Activated CD8-positive, alpha-beta memory T cell treated with anti-CD3 and anti-CD28 coated beads for 24 hours (primary cell): ENCODE measurements at places on chromosomes 3 and 15.

DNA sequence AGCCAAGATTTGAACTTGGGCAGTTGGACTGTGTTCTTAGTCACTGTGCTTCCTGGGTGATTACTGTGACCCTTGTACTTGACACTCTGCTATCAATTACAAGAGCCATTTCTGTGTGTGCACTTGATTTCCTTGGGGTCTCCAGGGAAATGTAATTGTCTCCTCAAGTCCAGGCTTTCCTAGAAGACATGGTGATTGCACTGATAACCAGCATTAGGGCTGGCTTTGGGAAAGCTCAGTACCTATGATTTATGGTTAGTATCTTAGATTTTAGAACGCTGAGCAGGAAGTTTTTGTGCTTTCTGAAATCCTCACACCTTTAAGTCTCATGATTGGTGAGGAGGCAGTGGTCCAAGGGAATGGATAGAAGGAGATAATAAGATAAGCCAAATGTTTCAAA lies 1.6 kb upstream of the CLDN11 start:
- DNase-seq, result no peak

DNA sequence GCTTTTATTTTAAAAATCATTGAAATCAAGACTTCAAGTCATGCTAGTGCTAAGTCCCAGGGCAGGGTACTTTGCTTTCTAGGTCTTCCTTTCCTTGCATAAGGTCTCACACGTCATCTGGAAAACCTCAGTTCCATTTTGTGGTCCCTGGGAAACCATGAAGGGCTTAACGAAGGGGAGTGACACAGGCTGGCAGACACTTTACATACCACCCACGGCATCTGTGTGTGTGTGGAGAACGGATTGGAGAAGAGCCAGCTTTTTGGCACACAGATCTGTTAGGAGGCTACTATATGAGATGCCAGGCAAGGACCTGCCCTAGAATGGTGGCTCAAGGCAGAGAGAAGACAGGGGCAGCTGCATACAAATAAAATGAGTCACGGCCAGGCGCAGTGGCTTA lies 107.5 kb upstream of the NSMCE3 start:
- no peak for DNase-seq

DNA sequence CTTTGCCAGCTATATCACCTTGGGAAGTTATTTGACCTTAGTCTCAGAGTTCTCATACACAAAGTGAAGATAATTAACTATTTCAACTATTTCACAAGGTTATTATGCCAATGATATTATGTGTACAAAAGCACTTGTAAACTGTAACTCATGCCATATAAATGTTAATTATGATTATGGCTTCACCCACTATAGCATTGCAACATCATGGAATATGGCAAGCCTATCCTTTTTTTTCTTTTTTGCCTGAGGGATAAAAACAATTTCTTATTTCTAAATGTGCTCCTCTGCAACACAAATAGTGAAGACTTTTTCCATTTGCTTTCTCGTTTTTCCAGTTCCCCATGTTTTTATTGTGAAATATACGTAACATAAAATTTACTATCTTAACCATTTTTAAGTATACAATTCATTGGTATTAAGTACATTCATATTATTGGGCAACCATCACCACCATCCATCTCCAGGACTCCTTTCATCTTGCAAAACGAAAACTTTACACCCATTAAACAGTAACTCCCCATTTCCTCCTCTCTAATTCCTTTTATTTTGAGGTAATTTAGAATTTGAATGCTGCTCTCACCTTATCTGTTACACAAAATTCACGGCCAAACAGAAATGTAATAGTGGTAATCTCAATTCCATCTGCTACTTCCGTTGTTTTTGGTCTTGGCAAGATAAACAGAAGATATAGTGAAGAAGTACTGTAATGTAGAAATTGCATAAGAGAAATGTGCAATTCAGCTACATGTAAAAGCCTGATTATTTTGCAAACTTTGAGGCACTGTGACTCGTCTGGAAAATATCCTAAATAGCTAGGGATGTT lies 46.3 kb downstream of the NANOGP8 start:
- no peak for DNase-seq

DNA sequence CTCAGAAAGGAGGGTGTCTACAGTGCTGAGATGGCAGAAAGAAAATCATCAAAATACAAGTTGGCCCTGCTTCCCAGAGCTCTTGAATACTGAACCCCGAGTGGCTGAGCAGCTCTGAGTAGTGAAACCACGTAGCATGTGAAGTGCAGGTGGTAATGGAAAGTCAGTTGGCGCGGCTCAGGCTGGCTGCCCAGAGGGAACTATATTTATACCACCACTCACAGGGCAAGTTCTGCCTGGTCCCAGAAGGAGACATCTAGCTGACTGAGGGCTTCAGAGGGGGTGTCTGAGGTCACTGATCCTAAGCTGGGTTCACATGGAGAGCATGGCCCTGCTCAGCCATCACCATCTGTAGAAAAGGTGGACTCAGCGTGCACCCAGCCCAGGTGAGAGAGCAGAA lies 129.6 kb upstream of the AGBL1 start:
- no peak for DNase-seq

GRCh38 chr3:52291508-52292181 lies 4.0 kb downstream of the GLYCTK start:
- DNase-seq, result peak; percentile 78

DNA sequence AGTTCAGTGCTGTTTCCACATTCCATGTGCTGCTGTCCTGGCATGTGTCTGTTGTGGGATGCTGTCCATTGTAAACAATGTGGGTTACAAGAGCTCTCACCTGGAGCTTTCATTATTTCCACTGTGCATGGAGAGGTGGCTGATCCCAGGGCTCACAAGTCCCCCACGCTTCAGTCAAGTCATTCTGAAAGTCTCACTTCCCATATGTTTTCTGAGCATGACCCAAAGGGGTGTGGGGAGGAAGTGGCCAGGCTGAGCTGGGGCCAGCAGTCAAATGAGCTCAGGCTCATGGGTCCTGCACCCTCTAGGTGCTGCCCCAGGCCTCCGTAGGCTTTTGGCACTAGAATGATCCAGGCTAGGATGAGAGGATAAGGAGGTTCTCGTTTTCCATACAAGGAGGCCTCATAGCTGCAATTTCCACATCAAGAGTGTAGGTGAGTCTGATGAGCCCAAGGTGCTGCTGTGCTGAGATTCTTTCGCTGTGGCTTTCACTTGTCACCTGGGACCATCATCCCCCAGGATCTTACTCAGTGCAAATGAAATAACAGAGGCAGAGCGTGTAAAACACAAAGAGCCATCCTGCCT lies 22.0 kb downstream of the STARD5 start:
- peak; percentile 77 for DNase-seq

- no peak for DNase-seq
Observed at GRCh38 chr3:5784690-5785089, 597.2 kb downstream of the EDEM1 start.

DNA sequence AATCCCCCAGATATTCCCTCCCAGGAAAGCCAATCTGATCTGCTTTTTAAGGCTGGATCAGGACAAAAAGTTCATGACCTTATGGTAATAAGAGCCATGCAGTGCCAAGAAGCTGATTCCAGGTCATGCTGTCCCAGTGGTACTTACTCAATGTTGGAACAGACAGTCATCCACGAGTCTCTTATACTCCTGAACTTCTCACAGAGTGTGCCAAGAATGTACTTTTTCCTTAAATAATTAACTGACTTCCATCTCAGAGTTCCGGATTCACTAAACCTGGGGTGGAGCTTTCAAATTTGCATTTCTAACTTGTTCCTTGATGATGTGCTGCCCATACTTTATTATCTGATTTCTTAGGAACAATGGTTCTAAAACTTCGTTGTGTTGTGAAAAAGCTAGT lies 3.4 kb upstream of the P3H2 start:
- no peak for DNase-seq
